ENCODE measurements at places on chromosomes 3 and 15.

DNA sequence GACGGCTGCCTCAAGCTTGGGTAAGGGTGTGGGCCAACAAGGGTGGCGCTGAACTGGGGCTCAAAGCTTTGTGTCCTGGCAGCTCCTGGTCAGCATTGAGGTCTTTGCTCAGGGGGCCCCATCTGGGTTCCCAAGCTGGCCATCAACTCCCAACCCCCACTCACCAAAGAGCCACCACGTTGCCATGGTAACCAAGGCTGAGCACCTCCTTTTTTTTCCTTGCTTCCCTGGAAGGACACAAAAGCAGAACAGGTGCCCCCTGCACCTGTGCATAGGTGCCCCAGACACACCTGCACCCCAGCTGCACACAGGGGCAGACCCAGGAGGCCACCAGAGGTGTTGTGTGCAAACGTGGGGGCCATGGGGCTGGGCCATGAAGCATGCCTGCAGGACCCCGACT, 16.5 kb downstream of the UROC1 start:
- no peaks in the 10 kb centered on the region for H3K36me3 ChIP-seq
- no peak for DNase-seq
- H3K4me1 ChIP-seq = no peaks in the 10 kb centered on the region
- H3K27ac ChIP-seq = no peak overlapping the region
- H3K27me3 ChIP-seq = peaks cover 4% of the 10 kb centered on the region

- H3K27ac ChIP-seq = no peak overlapping the region
- no peaks in the 10 kb centered on the region for H3K27me3 ChIP-seq
- peak; percentile 24 for DNase-seq
- H3K4me3 ChIP-seq = no peak overlapping the region
- no peaks in the 10 kb centered on the region for H3K36me3 ChIP-seq
Observed at GRCh38 chr15:63826528-63826927, 7.2 kb downstream of the HERC1 start.

DNA sequence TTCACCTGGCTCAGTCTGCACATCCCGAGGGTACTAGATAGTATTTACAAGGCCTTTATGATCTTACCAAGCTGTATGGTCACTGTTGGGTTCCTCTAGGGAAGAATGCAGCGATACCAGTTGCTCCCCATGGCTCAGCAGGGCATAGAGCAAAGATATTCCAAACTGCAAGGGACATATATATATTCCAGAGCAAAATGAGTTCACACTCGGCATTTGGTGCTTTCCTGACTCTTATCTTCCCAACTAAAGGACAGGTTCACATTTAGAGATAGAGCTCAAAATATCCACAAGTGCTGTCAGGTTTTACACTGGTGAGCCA, 3.5 kb upstream of the SPG11 start:
- no peak overlapping the region for H3K27ac ChIP-seq
- no peak overlapping the region for H3K4me3 ChIP-seq
- DNase-seq = no peak

DNA sequence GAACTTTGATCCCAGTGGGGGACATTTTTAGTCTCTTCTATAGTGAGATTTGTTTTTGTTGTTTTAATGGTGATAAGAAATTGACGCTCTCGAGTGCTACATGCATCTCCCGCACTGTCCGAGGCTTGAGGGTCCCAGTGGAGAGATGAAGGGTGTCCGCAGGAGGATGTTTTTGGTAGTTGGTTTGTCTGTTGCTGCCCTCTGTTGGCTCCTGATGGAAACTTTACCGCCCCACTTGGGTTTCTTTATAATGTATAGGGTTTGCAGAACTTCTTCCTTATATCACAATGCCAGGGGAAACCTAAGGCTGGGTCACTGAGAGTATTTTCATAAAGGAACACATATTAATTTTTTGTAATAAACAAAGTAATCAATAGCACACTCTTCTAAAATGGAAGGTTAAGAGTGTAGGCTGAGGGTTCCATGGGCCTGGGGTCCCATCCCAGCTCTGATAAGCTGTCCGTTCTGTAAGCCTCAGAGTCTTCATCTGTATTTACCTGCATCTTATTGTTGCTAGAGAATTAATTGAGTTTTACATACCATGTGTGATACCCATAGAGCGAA, 185.3 kb upstream of the FEZF2 start:
- no peaks in the 10 kb centered on the region for H3K4me1 ChIP-seq
- DNase-seq = peak; percentile 14

DNA sequence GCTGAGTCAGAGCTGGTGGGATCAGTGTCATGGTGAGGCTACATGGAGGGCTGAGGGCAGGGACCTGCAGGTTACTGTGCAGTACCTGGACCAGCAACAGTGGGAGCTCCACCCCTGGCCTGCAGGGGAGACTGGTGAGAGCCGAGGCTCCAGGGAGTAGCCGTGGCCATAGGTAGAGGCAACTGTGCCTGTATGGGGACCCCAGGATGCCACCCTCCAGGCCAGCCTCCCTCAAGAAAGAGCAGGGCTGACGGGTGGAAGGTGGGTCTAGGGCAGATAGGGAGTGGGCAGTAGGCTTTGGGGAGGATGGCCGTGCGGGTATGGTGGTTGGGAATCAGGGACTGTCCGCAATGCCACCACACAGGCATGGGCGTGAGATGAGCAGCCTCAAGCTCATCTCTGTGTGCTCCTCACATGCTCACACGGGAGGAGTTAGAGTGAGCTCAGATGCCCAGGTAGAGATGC, 35.5 kb downstream of the FBLN2 start:
- no peaks in the 10 kb centered on the region for H3K36me3 ChIP-seq
- no peaks in the 10 kb centered on the region for H3K27me3 ChIP-seq
- H3K27ac ChIP-seq = no peak overlapping the region
- no peaks in the 10 kb centered on the region for H3K4me1 ChIP-seq

- H3K27ac ChIP-seq = no peak overlapping the region
- DNase-seq = no peak
- no peaks in the 10 kb centered on the region for H3K4me1 ChIP-seq
- H3K27me3 ChIP-seq = peaks cover 35% of the 10 kb centered on the region
Observed at GRCh38 chr3:69385123-69385722, 665 bp downstream of the FRMD4B start.

- no peak for DNase-seq
- no peak within 1 kb of the TSS for H3K27ac ChIP-seq
- H3K4me3 ChIP-seq = no peak within 1 kb of the TSS
- no peaks in the 10 kb centered on the region for H3K27me3 ChIP-seq
Observed at GRCh38 chr3:187291512-187292132, at the start of gene MASP1. Gene MASP1, minus strand, starts transcription at chr3:187291737. Its CDS starts 105 bp downstream, at chr3:187291632.

- no peak for DNase-seq
- no peak overlapping the region for H3K4me3 ChIP-seq
- no peaks in the 10 kb centered on the region for H3K27me3 ChIP-seq
- no peak overlapping the region for H3K27ac ChIP-seq
- H3K36me3 ChIP-seq = no peaks in the 10 kb centered on the region
Observed at GRCh38 chr15:26713498-26713897, 59.4 kb downstream of the GABRB3 start.

DNA sequence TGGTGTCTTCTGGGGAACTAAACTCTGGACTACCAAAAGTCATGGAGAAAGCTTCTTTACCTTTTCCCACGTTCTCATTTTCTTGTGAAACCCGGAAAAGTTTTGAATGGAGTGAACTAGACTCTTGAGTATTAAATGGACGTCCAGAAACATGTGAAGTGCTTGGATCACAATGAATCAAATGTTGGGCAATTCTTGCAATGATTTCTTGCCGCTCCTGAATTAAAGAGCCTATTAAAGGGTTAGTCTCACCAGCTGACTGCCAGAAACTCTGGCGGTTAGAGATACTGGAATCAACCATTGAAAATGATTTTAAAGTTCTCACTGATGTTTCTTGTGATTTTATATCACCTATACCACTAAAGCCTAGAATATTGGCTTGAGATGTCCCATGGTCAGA, 40.8 kb upstream of the ARPP19 start:
- no peak overlapping the region for H3K27ac ChIP-seq
- no peaks in the 10 kb centered on the region for H3K4me1 ChIP-seq
- H3K27me3 ChIP-seq = no peaks in the 10 kb centered on the region
- no peaks in the 10 kb centered on the region for H3K36me3 ChIP-seq
- DNase-seq = no peak
